Endothelial cell (in vitro differentiated cells): ENCODE measurements at places on chromosomes 3 and 15.
A peak's percentile ranks its signal among the peaks of the same experiment; 100 is the strongest.

DNA sequence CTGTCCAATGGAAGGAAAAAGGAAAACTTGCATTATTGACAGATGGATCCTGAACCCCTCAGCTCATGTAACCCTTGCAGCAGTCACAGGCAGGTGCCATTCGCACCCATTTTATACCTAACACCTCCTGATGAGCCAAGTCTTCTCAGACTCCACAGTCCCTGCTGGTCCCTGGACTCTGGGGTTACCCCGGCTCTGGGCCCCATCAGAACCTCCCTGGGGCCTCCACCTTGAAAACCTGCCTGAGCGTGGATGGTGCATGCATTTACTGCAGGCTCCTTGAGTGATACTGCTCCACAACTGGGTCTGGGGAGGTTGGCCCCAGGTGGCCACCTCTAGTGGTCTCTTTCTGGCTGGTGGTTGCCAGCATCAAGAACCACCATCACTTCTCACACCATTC lies 15.9 kb upstream of the DOCK3 start:
- DNase-seq, result no peak

DNA sequence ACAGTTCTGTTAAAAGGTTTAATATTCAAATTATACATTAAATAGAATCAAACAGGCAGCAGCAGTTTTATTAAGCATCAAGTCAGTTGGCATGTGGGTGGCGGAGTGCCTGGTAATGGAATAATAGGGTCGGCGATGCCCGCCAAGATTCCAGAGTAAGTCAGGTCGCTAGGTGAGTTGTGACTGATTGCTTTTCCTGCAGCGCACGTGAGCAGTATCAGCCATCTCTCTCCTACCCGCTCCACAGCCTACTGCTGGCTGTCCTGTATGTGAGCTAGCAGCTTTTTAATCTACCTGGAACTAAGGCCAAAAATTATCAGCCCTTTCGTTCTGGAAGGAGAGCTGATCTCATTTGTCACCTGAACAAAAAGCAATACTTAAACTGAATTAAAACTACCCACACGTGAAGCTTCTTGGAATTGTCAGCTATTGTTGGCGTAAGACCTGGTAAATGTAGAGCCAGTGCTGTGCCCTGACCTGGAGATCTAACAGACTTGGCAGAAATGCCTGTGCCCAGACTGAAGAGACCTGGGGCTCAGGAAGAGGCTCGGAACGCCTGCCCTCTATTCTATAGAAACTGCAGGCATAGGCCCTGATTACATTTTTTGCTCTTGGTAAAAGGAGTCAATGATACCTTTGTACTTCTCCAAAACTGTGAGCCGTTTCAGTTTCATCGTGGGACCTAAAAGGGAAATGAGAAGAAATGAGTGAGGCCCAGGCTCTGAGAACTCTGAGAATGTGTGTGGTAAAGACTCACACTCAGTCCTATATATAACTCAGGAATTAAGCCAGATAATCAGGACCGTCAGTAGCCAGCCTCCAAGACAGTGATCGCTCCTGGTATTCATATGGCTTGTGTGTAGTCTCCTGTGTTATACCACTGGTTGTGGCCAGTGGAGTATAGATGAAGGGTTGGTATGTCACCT lies 21.9 kb downstream of the IDH3A start:
- DNase-seq, result no peak

DNA sequence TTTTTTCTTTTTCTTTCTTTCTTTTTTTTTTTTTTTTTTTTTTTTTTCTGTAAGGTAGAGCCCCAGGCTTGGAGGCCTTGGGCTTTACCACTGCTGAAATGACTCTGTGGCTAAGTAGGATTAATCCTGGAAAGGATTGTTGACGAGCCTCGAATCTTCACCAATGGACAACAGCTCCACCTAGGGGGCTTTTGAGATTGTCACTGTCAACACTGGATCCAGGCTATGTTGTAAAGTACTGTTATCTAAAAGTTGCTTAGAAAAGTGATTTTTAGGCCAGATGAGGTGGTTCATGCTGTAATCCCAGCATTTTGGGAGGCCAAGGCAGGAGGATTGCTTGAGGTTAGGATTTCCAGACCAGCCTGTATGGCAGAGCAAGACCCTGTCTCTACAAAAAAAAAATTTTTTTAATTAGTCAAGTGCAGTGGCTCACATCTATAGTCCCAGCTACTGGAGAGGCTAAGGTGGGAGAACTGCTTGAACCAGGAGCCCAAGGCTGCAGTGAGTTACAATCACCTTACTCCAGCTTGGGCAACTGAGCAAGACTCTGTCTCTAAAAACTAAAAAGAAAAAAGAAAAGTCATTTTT lies 41.6 kb downstream of the KLHL18 start:
- DNase-seq, result peak; percentile 72

DNA sequence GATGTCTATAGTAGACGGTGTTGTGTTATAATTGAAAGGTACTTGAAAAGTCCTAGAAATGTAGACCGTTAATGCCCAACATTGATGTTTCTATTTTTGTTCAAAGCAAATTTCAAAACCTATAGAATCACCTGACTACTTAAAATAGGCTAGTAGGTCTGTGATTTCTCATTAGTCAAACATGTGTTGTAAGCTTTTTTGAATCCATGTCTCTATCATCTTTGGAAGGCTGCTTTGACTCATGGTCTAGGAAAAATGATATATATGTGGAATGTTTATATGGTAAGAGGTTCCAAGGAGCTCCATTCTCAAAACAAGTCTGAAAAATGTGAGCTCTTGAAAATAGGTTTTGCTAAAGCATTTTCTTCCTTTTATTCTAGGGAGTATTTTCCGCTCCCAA lies 375.3 kb downstream of the LPP start:
- DNase-seq, result no peak

- DNase-seq, result no peak
These were observed 83.8 kb upstream of the PPIB start for GRCh38 chr15:64246364-64247189.

GRCh38 chr15:34783991-34784390 lies 11.4 kb downstream of the ACTC1 start:
- DNase-seq, result no peak

DNA sequence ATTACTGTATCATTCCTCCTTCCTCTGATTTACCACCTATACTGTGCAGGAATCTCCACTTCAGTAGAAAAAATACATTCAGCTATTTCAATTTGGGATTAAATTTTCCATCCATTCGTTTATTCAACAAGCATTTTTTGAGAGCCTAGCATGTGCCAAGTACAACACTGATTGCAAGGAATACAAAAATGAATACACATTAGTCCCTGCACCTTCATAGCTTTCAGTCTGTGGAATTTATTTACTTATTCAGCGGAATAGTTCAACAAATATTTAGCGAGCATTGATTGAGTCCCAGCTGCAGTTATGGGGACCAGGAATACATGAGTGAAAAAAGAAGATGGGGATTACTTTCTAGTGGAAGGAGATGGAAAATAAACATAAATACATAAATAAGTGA lies 606.8 kb upstream of the TBL1XR1 start:
- DNase-seq, result no peak

- DNase-seq, result no peak
These were observed 561.9 kb downstream of the GBE1 start for GRCh38 chr3:81199587-81199986.

DNA sequence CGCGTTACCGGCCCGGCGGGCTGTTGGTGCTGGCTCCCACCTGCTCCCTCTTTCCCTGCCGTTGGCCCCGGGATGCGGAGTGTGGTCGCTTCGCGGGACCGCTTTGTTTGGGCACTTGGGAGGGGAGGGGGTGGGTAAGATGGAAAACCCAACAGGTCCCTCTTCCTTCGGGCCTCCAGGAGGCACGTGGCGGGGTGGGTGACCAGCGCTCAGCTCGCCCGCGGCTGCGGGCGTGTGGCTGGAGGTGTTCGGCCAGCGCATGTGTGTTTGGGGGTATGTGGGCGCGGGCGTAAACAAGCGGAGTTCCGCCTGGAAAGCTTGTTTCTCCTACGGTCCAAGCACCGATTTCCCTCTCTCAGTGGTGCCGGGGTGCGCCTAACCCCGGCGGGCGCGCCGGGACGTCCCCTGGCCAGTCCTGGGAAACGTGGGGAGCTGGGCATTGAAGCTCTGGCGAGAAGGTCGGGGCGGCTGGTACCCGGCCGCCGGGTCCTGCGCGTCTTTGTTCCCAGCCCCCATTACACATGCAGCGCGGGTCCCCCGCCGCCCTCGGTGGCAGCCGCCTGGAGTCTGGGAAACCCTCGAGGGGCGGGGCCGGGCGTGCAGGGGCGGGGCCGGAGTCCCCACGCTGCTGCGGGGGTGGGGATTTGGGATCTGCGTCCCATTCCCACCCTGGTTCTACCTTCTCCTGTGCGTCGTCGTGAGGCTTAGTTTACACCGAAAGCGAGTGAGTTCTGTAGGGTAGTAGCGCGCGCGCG lies 1.4 kb downstream of the ACVR2B start:
- peak; percentile 68 for DNase-seq

DNA sequence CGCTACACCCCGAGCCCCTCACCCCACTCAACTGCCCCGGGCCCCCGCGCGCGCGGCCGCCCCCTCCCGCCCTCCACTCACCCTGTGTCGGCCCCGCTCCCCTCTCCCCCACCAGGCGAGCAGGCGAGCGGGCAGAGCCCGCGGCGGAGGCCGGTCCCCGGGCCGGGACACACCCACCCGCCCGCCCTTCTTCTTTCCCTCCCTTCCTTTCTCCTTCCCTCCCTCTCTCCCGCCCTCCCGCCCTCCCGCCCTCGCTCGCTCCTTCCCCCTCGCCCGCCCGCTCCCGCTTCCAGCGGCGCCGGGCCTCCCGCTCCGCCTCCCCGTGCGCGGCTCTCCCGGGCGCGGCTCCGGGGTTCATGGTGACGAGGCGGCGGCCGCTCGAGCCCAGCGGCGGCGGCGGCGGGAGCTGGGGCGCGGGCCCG lies at the start of gene CTDSPL:
Gene CTDSPL, plus strand, starts transcription at position 261 of the 422 bp plus-strand sequence. CDS start 320 bp downstream, outside the sequence.
- DNase-seq, result peak; percentile 28
